Activated T-cell treated with anti-CD3 and anti-CD28 coated beads for 48 hours (primary cell): ENCODE measurements at places on chromosomes 7 and 10.

GRCh38 chr10:50561816-50562215, 61.9 kb downstream of the SGMS1 start:
- no peak for DNase-seq

DNA sequence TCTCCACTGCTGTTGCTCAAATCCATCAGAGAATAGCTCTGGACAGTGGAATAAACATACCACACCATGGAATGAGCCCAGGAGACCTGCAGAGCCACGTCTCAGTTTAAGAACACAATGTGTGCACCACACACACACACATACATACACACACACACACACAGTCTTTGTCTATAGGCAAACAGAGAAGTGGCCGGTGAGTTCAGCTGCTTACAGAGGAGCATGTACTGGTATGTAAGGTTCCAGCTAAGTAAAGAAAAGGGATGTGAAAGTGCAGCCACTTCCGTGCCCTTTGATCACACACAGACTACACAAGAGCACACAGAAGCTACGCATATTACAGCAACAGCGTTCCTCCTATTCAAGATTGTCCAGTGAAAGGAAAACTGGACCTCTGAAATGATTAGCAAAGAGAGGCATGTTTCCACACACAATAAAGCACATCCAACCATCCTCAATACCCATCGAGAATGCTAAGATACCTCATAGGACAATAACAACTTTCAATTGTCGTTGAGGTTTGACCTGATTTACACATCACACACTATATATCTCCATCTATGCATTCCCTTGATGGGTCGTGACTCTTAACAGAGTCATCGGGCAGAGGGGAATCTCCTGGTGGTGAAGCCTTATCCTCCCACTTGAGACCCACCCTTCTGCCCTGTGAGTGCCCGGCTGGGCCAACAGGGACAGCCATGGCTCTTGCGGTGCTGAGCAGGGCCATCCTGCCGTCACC, 23.6 kb downstream of the SLC35B4 start:
- no peak for DNase-seq

- no peak for DNase-seq
Measured at GRCh38 chr7:4416396-4417056, 265.6 kb upstream of the FOXK1 start.

DNA sequence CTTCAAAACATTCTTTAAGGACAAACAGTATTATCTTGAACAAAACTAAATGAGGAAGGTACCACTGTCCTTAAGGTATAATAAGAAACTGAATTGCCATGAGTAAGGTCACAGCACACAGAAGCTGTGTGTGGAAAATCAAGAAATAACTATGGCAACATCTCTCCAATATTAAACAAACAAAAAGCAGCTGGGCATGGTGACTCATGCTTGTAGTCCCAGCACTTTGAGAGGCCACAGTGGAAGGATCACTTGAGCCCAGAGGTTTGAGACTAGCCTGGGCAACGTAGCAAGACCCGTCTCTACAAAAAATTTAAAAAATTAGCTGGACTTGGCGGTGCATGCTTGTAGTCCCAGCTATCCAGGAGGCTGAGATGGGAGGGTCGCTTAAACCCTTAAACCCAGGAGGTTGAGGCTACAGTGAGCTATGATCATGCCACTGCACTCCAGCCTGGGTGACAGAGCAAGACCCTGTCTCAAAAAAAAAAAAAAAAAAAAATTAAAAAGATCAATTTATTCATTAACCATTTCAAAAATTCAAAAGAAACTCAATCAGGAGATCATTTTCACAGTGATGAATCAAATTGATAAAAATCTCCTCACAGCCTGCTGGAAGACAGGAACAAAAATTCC, 195.4 kb downstream of the SKIDA1 start:
- DNase-seq: no peak

GRCh38 chr7:103524042-103524907, 78.3 kb upstream of the SLC26A5 start:
- DNase-seq: no peak

- DNase-seq: no peak
Measured at GRCh38 chr7:8015100-8015745, 46.6 kb downstream of the GLCCI1 start.

GRCh38 chr10:43294892-43295291, 28.0 kb upstream of the RASGEF1A start:
- no peak for DNase-seq

GRCh38 chr7:46569133-46569465, 648.0 kb upstream of the IGFBP3 start:
- DNase-seq: no peak

DNA sequence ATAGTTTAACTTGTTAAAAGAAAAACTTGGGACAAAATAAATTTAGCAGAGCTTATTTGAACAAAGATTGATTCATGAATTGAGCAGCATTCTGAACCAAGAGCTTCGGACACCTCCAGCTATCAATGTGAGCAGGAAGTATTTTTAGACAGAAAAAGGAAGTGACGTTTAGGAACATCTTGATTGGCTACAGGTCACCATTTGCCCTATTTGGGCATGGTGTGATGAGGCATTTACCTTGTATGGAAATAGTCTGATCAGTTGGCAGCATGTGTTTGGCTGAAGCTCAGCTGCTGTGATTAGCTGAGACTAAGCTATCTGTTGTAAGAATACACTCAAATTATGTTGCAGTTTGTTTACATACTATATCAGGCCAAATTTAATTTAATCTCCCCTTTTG, 185.1 kb downstream of the ATRNL1 start:
- DNase-seq: no peak

DNA sequence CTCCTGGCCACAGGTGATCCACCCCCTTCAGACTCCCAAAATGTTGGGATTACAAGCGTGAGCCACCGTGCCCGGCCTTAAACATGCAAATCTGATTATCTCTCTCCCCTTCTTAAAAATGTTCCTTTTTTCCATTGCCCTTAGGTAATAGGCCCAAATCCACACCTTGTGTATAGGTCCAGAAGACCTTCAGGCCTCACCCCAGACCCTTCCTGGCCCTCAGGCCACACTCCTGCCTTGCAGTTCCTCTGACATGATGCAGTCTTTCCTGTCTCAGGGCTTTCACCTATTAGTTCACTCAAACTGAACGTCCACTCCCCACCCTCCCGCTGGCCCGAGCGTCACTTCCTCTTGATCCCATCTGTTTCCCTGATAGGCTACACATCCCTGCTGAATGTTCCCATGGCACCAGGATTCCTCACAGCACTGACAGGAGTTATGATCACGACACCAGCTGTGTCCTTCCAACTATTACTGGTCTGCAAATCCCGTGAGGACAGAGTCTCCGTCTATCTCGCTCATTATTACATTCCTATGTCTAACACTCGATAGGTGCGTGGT, 46.4 kb downstream of the DENND2A start:
- no peak for DNase-seq

GRCh38 chr7:141928845-141929195, 12.6 kb downstream of the OR9A4 start:
- DNase-seq: no peak

GRCh38 chr10:8112230-8112905, 57.9 kb downstream of the GATA3 start:
- no peak for DNase-seq

DNA sequence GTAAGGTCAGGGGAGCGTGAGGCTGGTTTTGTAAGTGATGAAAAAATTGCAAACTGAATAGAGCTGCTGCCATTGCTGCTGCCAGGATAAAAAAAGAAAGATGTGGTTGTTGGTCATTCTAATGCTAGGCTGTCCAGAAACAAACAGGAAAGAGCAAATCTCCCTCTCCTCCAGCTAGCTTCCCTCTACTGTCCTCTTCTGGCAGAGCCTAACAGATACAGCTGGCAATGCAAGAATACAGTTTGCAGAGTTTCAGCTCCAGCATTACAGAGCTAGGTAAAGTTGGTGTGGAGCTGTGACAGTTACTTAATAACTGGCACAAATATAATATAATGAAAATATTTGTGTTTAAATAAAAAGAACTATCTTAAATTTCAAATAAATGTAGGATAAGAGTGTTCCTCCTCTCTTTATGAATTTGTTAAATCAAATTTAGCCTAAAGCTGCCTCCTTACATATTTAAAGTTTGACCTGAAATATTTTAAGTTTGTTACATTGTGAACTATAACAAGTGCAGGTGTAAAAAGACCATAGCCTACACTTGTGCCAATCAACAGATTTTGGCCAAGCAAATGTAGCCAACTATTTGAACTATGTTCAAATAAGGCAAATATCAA, 407.7 kb downstream of the SH2D4B start:
- DNase-seq: no peak

- DNase-seq: no peak
Measured at GRCh38 chr10:114635797-114636550, 22.1 kb downstream of the ABLIM1 start.

- no peak for DNase-seq
Measured at GRCh38 chr7:74183653-74184450, 9.7 kb downstream of the EIF4H start.

GRCh38 chr7:69693042-69693441, 94.8 kb downstream of the AUTS2 start:
- no peak for DNase-seq

GRCh38 chr7:102214477-102215072, 72.1 kb upstream of the SH2B2 start:
- DNase-seq: no peak

GRCh38 chr7:111929264-111929663, 276.9 kb downstream of the DOCK4 start:
- no peak for DNase-seq

DNA sequence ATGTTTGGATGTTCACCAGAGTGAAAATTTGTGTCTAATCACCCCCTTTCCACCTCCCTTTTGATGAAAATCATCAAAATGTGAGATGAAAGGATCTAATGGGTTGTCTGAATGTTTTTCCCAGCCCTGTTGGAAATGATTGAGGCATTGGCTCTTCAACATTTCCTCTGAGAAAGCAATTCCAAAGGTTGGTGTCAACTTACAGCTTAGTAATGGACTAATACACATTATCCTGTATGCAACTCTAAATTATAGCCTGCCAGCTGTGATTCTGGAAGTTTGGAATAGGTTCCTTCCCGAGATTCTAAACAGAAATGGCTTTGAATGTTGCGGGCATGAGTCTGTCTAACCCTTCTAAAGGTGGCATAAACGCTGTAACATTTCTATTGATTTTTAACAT, 152.9 kb downstream of the DYNC1I1 start:
- DNase-seq: no peak

DNA sequence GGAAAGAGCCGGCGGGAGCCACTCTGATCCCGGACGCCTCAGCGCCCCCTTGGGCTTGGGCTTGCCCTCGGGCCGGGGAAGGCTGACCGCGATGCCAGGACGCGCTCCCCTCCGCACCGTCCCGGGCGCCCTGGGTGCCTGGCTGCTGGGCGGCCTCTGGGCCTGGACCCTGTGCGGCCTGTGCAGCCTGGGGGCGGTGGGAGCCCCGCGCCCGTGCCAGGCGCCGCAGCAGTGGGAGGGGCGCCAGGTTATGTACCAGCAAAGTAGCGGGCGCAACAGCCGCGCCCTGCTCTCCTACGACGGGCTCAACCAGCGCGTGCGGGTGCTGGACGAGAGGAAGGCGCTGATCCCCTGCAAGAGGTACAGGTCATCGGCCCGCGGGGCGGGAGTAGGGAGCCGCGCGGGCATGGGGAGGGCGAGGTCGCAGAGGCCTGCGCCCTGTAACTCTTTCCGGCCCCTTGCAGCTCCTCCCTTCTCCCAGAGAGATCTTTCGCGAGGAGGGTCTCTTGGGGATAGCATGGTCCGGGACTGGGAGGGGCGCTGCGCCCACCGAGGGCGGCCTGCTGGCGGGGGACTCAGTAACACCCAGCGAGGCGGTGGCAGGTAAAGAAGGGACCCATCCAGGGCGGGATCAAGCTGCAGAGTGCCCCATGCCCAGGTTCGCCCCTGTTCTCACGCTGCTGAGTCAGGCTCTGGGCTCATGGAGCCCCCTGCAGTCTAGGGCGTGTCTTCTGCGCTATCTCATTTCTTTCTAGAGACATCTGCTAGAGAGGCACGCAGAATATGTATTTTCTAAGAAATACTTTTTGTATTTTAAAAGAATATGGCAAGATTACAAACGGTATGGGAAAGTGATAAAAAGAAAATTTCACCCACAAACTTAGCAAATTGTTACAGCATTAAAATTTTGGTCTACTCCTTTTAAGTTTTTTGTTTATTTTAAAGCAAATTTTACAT, 687 bp downstream of the EPDR1 start:
- peak; percentile 15 for DNase-seq

DNA sequence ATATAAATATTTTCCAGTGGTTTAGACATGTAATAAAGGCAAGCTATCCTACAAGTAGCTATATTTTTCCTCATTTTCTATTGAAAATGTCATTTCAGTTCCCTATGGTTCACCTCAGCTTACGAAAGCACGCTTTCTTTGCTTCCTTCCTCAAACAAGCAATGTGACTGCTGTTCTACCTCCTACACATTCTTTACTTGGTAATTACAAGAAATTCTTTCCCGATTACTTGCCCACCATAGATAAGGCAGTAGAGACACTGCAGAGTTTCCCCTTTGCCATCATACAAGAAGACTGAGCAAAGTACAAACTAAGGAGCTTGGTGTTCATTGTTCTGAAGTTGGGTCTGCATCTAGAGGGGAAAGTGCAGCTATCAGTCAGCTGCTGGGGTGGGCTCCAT, 249.4 kb downstream of the CRPPA start:
- no peak for DNase-seq

- DNase-seq: no peak
Measured at GRCh38 chr7:159038066-159038465, 106.6 kb downstream of the VIPR2 start.

- DNase-seq: no peak
Measured at GRCh38 chr7:142771353-142771723, 568 bp downstream of the PRSS2 start.

GRCh38 chr10:86657011-86657395, 2.7 kb downstream of the OPN4 start:
- DNase-seq: no peak

DNA sequence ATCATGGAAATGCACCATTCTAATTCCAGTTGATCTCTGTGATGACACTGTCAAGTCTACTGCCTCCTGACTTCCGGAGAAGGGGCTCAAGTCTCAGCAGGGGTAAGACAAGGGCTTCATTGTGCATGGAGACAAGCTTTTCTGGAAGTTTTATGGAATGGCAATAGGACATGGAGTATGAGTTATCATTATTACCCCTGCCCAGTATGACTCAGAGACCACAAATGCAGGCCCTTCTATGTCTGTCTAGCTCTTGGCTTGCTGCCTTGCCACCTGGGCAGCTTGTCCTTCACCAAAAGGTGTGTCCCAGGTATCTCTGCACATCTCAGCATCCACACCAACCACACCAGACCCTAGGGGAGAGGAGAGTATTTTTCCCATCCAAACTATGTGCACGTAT, 34.9 kb upstream of the KIAA1217 start:
- no peak for DNase-seq

GRCh38 chr7:9083837-9084236, 650.4 kb downstream of the NXPH1 start:
- no peak for DNase-seq

DNA sequence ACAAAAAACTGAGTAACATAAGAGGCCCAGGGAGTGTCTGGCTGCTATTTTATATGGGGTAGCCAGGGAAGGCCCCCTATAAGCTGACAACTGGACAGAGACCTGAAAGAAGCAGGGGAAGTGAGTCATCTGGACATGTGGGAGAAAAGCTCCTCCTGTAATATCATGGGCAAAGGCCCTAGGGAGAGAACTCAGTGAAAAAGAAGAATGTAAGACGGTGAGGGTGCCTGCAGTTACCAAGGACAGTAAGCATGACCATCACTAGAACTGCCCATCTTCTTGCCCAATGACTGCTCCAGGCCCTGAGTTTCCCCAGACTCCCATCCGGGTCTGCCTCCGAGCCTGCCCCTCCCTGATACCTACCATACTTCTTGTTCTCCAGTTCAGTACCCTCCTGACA, 2.3 kb downstream of the ELMO1 start:
- no peak for DNase-seq

- DNase-seq: no peak
Measured at GRCh38 chr10:46517541-46517940, 38.9 kb downstream of the GPRIN2 start.
